Neural crest cell (in vitro differentiated cells): ENCODE measurements at places on chromosomes 2 and 18. TPM values are rescaled to one million over a fixed set of nuclear protein-coding genes. Genes with fewer than 3 reads are reported as not detected.

DNA sequence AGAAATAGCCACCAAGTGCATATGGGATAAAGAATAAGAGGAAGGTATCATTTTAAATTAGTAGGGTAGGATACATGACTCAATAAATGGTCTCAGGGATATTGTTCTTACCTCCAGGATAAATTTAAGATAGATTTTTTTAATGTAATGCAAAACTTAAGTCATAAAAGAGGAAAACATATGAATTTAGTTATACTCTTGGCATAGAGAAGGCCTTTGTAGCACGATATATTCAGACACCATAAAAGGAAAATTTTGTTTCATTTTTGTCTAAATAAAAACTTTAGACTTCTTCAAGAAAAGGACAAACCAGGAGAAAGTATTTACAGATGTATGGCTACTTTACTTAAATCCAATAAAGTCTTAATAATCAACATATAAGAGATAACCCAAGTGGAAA, 78.5 kb upstream of the CAB39 start:
- no peaks in the 10 kb centered on the region for H3K4me1 ChIP-seq
- no peak for DNase-seq

DNA sequence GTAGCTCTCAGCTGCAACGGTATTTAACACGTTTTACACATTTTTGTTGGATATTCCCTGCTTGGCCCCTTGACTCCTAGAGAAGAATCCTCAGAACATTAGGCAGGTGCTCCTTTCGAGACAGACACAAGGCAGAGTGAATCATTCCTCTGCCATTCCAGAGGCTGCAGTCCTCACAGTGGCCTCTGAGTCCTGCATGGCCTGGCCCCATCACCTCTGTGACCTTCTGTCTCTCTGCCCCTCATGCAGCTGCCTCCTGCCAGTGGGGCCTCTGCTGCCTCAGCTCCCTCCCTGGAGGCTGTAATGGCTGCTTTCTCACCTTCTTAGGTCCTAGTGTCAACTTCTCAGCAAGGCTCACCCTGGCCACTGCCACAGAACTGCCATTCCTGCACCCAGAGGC, 101.3 kb downstream of the PTPRM start:
- no peaks in the 10 kb centered on the region for H3K36me3 ChIP-seq
- H3K27me3 ChIP-seq: no peaks in the 10 kb centered on the region
- H3K4me1 ChIP-seq: peaks cover 34% of the 10 kb centered on the region
- no peak for DNase-seq
- H3K4me3 ChIP-seq: no peak overlapping the region

GRCh38 chr2:231720987-231721966, 13.0 kb downstream of the PTMA start:
- H3K4me3 ChIP-seq: no peak overlapping the region
- no peak for DNase-seq
- H3K27me3 ChIP-seq: peaks cover 7% of the 10 kb centered on the region
- no peak overlapping the region for H3K27ac ChIP-seq
- H3K36me3 ChIP-seq: no peaks in the 10 kb centered on the region

DNA sequence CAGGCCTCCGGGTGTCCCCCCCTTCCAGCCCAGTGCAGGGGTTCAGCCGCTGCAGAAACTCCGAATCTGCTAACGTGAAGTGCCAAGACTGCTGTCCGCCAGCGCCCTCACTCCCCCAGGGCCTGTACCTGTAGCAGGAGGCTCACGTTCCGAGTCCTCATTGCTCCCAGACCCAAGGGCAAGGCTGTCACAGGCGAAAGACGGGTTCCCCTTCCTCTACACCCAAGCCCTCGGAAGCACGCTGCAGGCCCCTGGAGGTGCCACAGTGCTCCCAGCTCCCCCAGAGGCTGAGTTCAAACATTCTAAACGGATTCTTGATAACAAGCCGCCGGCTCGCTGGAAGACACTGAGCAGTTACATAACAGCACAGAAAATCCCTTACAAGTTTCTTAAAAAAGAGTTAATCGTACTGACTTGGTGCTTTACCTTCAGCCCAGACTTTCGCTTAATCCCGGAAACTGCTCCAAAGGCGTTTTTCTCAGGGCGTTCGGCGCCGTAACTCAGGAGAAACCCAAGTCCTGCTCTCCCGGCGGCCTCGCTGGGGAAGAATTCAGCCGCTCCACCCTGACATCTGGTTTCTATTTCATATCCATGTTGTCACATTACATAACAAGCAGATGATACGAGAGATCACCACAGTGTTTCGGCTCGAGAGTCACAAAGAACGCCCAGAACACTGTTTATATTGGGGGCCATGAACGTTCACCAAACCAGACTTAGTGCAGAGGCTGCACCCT, 92.0 kb downstream of the HDAC4 start:
- no peak overlapping the region for H3K4me3 ChIP-seq
- H3K27me3 ChIP-seq: no peaks in the 10 kb centered on the region
- peaks cover 70% of the 10 kb centered on the region for H3K4me1 ChIP-seq
- peaks cover under 1% of the 10 kb centered on the region for H3K36me3 ChIP-seq
- H3K27ac ChIP-seq: peak overlapping the region; percentile 90

DNA sequence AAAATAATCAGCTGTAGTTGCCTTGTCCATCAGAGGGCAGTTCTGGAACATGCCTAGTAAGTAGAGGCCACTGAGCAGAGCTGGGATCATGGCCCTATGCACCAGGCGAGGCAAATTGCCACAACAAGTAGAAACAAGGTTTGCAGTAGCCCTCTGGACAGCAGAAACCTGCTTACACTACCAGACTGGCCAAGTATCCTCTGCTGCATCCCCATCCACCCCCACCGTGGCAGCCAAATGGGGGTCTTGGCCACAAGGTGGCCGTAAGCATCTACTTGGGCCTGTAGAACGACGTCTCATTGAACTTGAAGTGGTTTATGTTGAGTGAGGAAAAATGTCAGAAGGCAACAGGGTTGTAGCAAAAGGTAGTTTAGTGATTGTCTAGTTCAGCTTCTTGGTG, 241.2 kb downstream of the ALPK2 start:
- no peaks in the 10 kb centered on the region for H3K27me3 ChIP-seq
- no peak for DNase-seq
- H3K27ac ChIP-seq: no peak overlapping the region
- no peak overlapping the region for H3K4me3 ChIP-seq

The GREB1L gene
- total RNA-seq: 74.8 and 80.5 TPM in 2 replicates

The GNLY gene
- total RNA-seq: not detected in 2 replicates

GRCh38 chr2:2610751-2611150, 279.7 kb upstream of the MYT1L start:
- H3K4me1 ChIP-seq: peaks cover 15% of the 10 kb centered on the region
- DNase-seq: no peak
- H3K36me3 ChIP-seq: peaks cover 9% of the 10 kb centered on the region
- H3K4me3 ChIP-seq: no peak overlapping the region
- H3K27ac ChIP-seq: no peak overlapping the region

The IFIH1 gene
- 0.23 and 0.27 TPM in 2 replicates for total RNA-seq

The UGT1A10 gene
- not detected in 2 replicates for total RNA-seq

DNA sequence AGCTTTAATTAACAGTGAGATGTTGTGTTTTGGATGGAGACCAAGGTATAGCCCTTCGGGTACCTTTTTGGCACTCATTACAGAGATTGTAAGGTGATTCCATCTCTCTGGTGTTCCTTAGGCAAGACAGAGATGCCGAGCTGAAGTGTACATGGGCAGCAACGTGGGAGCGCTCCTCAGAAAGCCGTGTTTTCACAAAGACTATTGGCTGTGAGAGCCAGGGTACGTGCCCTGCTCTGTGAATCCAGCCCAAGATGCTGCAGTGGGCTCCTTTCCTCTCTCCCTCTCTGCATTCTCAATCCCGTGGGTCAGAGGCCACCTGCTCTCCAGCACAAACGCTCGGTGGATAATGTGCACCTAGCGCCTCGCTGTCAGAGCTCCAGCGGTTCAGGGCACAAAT, 203.0 kb upstream of the EPHA4 start:
- H3K27ac ChIP-seq: no peak overlapping the region
- H3K4me1 ChIP-seq: peaks cover 19% of the 10 kb centered on the region
- no peak overlapping the region for H3K4me3 ChIP-seq
- DNase-seq: no peak

The RND3 gene
- total RNA-seq: 49.7 and 54.3 TPM in 2 replicates

- no peak for DNase-seq
- no peak overlapping the region for H3K27ac ChIP-seq
- no peaks in the 10 kb centered on the region for H3K36me3 ChIP-seq
- peaks cover 41% of the 10 kb centered on the region for H3K27me3 ChIP-seq
Measured at GRCh38 chr2:219435701-219436100, 1.1 kb downstream of the SPEG start.

DNA sequence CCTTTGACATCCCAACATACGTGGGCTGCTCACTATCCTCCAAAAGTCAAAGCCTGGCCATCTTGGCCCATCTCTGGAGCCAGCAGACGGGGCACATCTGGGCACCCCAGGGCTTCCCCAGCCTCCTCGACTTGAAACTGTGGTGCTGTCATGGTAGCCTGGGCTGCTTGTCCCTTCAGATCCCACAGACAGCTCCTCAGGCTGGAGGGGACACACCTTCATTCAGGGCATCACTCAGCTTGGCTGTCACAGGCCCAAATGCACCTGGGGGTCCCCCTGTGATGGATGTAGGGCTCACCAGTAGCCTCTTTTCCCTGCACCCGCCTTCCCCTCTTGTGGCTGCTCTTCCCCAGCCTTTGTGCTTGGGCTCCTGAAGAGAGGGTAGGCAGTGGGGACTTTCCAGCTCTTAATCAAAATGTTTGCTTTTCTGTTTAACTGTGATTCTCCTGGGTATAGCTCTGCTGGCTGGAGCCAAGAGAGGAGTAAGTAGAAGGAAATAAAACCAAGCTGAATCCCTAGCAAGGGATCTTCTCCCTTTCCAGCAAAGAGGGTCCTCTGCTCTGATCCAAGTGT, 92.3 kb downstream of the GYPC start:
- H3K27me3 ChIP-seq: no peaks in the 10 kb centered on the region
- H3K36me3 ChIP-seq: no peaks in the 10 kb centered on the region
- no peak overlapping the region for H3K27ac ChIP-seq
- H3K4me1 ChIP-seq: no peaks in the 10 kb centered on the region
- DNase-seq: no peak
- no peak overlapping the region for H3K4me3 ChIP-seq

The MYO3B gene
- not detected in 2 replicates for total RNA-seq

DNA sequence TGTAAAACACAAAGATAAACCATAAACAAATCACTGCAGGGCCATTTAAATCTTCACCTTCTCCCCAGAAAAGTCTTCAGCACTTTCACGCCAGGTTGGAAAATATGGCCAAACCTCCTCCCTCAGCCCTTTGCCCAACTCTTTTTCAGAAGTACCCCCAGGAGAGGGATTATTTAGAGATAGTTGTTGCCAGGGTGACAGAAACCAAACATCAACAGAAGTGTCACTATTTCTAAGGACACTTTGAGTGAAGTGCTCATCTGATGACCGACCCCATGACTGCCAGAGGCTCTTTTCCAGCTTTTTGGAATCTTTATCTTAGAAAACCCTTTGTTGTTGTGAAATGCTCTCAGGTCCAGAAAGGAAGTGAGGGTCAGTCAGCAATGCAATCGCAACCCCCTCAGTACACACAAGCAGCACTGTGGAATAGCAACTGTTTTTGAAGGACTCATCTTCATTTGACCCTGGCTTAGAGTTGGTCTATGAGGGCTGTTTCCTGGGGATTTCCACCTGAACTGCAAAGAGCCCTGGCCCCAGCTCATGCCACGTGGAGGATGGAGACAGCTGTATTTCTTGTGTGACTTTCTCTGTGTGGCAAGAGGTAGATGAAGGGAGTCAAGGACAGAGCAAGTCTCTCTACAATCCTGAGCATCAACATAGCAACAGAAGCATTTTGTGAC, 114.0 kb upstream of the STON1 start:
- peak overlapping the region; percentile 25 for H3K4me3 ChIP-seq
- H3K27ac ChIP-seq: peak overlapping the region; percentile 97
- DNase-seq: no peak
- no peaks in the 10 kb centered on the region for H3K36me3 ChIP-seq
- H3K27me3 ChIP-seq: no peaks in the 10 kb centered on the region
- H3K4me1 ChIP-seq: peaks cover 58% of the 10 kb centered on the region

- no peak overlapping the region for H3K27ac ChIP-seq
- no peak overlapping the region for H3K4me3 ChIP-seq
- no peaks in the 10 kb centered on the region for H3K36me3 ChIP-seq
- no peaks in the 10 kb centered on the region for H3K27me3 ChIP-seq
Measured at GRCh38 chr2:45889053-45889452, 237.6 kb downstream of the PRKCE start.

DNA sequence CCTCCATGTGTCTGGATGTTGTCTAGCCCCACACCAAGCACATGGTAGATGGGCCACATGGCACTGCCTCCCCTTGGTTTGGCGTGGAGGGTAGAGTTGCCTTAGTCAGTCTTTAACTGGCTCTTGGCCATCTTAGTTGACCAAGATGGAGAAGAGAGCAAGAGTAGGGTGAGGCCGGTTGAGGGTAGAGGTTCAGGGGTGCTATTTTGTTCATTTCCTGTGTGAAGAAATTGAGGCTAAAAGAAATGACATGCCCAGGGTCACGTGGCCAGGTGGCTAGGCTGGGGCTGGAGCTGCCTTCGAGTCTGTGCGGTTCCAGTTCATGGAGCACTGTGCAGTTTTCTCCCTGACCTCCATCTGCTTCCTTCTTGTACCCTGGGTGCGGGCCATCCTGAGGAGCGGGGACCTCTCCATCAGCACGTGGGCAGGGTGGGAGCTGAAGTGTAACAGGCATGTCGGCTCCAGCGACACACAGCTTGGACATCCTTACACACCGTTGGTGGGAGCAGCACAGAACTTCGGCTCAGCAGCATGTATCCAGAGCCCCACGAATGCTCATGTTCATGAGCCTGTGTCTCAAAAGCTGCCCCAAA, 213.2 kb downstream of the GBX2 start:
- no peaks in the 10 kb centered on the region for H3K27me3 ChIP-seq
- no peak overlapping the region for H3K4me3 ChIP-seq
- H3K4me1 ChIP-seq: peaks cover 36% of the 10 kb centered on the region
- peaks cover 6% of the 10 kb centered on the region for H3K36me3 ChIP-seq
- DNase-seq: no peak
- peak overlapping the region; percentile 62 for H3K27ac ChIP-seq

The THADA gene
- 33.7 and 33.8 TPM in 2 replicates for total RNA-seq

The TRABD2A gene
- 0.84 TPM in 2 replicates for total RNA-seq

The PLEKHH2 gene
- total RNA-seq: 1.9 and 2.1 TPM in 2 replicates

The EML6 gene
- total RNA-seq: 7.4 and 8.1 TPM in 2 replicates

The STPG4 gene
- 0.26 and 0.34 TPM in 2 replicates for total RNA-seq

The IL36G gene
- total RNA-seq: not detected in 2 replicates

DNA sequence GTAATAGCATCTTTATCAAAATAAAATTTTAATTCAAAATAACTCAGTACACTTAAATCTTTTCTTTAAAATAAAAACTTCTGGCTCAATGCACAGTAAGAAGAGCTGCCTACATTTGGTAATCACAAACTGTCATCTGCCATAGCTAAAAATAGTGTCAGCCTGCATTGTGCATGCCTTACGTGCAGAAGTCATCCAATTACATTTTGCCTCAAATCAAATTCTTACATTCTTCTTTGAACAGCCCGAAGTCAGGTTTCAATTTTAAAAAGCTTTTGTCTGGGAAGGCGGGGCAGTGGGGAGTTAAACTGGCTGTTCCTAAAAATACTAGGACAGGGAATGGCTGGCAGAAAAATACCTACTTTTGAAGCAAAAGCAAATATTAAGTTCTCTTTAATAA, 51.1 kb downstream of the RTN4 start:
- H3K36me3 ChIP-seq: no peaks in the 10 kb centered on the region
- H3K27ac ChIP-seq: no peak overlapping the region
- peaks cover 35% of the 10 kb centered on the region for H3K4me1 ChIP-seq
- no peak for DNase-seq
- no peaks in the 10 kb centered on the region for H3K27me3 ChIP-seq
- no peak overlapping the region for H3K4me3 ChIP-seq

- no peak overlapping the region for H3K27ac ChIP-seq
- no peak overlapping the region for H3K4me3 ChIP-seq
- DNase-seq: no peak
- H3K27me3 ChIP-seq: no peaks in the 10 kb centered on the region
Measured at GRCh38 chr18:14093307-14093915, 38.8 kb downstream of the ZNF519 start.

GRCh38 chr2:205405752-205406151, 276.5 kb upstream of the NRP2 start:
- no peaks in the 10 kb centered on the region for H3K27me3 ChIP-seq
- peaks cover 16% of the 10 kb centered on the region for H3K4me1 ChIP-seq
- H3K4me3 ChIP-seq: no peak overlapping the region
- no peaks in the 10 kb centered on the region for H3K36me3 ChIP-seq
- DNase-seq: no peak

The SERPINB4 gene
- total RNA-seq: not detected in 2 replicates
